ENCODE measurements at places on chromosomes 11 and 22.

DNA sequence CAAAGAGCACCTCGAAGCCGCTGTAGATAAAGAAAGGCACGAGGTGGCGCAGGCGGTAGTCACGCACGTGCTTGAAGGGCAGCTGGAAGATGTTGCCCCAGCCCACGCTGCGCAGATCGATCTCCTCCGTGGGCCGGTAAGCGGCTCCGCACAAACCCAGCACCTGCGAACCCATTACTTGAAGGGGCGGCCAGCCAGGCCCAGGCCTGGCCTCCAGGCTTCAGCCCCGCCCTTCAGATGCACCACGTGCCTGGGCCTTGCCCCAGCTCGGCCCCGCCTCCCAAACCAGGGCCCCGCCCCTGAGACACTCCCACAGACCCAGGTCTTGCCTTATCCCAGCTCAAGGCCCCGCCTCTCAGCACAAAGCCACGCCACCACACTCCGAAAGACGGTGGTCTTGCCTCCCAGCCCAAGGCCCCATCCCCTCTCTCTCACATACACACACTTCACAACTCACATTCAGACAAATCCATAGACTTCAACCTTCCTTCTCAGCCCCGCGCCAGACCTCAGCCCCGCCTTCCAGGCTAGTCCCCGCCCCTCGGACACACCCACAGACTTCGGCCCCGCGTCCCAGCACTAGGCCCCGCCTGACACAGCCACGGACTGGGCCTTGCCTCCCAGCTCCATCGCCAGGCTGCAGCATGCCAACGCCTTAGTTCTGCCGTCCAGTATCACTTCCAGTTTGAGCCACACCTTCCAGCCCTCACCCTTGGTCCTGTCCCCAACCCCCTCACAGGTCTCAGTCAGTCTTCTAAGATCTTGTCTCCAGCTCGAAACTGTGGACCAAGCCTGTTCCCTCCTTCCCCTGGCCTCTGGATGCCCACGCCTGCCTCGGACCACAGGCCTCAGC is 7.0 kb downstream of the UNC93B1 start:
- DNase-seq = no peak

- no peak for DNase-seq
Observed at GRCh38 chr11:11993839-11994238, 14.6 kb downstream of the DKK3 start.

DNA sequence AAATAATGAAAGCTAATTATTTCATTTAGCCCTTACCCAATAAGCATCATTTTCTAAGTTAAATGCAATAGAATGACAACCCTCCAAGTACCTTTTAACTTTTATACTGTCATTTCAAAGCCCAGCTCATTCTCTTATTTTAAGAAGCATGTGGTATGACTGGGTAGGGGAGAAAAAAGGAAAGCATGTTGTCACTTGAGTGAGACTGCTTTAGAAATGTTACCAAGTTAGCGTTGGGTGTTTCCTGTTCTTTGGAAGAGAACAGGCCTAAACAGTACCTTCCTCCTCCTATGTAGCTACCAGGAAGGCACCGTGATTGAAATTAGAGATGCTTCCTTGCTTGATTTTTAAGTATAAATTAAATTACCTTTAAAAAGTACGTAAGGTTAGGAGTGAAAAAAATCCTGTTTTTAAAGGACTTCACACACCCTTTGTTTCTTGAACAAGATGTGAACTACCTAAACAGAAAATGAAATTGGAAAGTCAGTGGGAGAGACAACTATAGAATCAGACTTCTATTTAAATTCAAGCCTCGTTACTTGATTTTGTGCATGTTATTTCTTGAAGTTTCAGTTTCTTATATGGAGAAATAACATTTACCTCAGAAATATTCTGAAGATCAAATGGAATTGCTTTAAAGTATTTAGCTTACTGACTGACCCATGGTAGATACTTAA is 741 bp upstream of the CNTF start:
- DNase-seq = no peak

DNA sequence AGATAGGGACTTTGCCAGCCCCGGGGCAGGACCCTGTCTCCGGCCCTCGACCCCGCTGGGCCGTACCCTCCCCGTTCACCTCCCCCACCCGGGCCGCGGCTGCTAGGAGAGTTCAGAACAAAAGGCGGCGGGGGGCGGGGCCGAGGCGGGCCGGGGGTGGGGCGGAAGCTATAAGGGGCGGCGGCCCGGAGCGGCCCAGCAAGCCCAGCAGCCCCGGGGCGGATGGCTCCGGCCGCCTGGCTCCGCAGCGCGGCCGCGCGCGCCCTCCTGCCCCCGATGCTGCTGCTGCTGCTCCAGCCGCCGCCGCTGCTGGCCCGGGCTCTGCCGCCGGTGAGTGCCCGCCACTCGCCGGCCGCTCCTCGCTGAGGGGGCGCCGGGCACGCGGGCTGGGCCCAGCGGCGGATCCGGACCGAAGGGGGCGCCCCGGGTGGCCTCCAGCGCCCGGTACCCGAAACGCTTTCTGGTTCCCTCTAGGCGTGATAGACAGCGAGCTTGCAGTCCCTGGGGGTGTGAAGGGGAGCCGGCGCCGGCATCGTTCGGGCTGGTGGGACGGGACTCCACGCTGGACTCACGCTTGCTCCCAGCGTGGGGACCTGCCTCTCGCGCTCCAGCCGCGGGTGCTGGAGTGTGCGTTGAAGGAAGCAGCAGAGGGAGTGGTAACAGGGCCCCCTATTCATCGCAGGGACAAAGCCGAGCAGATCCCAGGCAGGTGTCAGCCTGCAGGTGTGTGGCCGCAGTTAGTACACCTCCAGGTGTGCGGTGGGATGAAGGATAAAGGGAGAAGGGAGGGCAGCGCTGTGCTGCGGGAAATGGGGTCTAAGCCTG is at the start of gene MMP11:
TSS of gene MMP11 (plus strand) at position 201 of the 825 bp plus-strand sequence. CDS start at position 223, 22 bp downstream.
- no peak for DNase-seq

- no peak for DNase-seq
Observed at GRCh38 chr11:28736256-28736655, 628.1 kb downstream of the METTL15 start.

Measured in stimulated activated CD8-positive, alpha-beta memory T cell treated with anti-CD3 and anti-CD28 coated beads, Interleukin-4, amount 100 ng/mL, for 1 hour (primary cell).